NCI-H187 treated with DMSO at 0.1 percent for 48 hours (cell line): ENCODE measurements at places on chromosomes 11 and 22.

DNA sequence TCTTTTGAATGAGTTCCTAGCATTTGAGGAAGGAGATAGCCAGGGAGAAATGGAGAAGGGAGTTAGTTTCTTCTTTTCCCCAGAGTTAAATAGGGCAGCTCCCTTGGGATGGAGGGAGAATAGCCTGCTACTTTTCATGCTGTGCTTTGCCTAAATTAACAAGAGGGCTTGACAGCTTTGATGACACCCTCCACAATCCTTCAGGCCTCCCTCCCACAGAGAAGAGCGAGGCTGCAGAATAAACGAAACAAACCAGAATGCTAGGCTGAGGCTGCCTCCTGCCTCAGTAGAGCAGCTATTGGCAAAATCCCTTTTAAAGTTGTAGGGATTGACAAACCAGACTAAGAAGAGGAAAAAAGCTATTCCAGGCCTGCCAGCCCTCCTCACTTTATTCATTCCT lies 94.6 kb downstream of the C11orf58 start:
- DNase-seq, result no peak

DNA sequence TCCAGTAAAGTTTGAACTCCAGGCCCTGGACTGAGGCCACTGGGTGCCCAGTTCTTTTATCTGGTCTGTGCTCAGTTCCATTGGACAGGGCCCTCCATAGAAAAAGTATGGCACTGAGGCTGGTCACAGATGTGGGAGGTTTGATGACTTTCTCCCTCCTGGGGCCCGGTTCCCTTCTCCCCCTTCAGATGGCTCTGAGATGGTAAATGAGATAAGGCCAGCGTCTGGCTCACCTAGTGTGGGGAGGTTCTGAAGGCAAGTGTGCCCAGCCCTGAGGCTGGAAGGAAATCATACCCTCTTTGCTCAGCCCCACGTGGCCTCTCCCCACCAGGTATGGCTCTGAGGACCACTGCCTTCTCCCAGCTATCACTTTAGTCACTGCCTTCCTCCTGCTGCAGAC lies 1.5 kb upstream of the CLDN5 start:
- no peak for DNase-seq

GRCh38 chr11:116454020-116454645 lies 318.7 kb downstream of the BUD13 start:
- no peak for DNase-seq

GRCh38 chr11:12089473-12089872 lies 20.9 kb upstream of the MICAL2 start:
- DNase-seq, result no peak

GRCh38 chr22:40620464-40621046 lies 16.0 kb downstream of the MRTFA start:
- no peak for DNase-seq

- DNase-seq, result no peak
Observed at GRCh38 chr11:61069427-61069826, 32.9 kb upstream of the CD5 start.

GRCh38 chr11:36822829-36823228 lies 224.8 kb upstream of the RAG2 start:
- DNase-seq, result no peak

DNA sequence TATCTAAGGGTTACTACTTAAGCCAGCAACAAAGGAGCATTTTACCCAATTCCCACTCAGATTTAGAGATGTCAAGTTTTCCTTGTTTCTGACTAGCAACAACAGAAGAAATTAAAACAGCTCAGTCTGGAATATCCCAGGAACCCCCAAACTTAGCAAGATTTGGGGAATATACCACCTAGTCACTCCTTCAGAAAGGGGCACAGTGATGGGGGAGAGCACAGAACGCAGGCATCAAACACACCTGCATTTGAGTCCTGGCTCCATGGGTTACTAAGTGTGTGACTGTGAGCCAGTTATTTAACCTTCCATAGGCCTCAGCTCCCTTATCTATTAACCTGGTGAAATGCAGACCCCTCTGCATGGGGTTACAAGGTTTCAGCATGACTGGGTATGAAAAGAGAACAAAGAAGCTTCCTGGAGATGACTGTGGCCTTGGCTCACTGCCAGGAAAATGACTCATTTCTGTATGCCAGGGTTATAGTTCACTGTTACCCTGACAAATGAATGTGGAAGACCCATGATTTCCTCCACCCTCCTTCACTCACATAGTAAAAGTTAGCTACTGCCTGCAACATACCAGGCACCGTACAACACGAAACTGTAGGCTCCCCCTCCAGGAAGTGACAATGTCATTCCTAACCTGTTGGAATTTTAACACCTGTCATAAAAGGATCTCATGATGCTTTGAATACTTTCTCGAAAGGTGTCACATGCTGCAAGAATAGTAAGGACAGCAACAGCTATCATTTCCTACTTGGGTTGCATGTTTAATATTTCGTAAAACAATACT lies 79.6 kb downstream of the ME3 start:
- no peak for DNase-seq

DNA sequence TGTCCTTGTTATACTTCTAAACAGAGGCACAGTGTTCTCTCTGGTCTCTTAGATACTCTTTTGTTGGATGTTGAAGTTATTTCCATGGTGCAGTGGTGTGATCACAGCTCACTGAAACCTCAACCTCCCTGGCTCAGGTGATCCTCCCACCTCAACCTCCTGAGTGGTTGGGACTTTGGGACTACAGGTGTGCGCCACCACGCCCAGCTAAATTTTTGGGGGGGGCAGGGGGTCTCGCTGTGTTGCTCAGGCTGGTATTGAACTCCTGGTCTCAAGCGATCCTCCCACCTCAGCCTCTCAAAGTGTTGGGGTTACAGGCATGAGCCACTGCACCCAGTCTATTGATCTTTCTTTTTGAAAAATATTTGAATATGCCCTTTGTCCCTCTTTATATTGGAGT lies 14.9 kb downstream of the ZNF74 start:
- DNase-seq, result no peak

DNA sequence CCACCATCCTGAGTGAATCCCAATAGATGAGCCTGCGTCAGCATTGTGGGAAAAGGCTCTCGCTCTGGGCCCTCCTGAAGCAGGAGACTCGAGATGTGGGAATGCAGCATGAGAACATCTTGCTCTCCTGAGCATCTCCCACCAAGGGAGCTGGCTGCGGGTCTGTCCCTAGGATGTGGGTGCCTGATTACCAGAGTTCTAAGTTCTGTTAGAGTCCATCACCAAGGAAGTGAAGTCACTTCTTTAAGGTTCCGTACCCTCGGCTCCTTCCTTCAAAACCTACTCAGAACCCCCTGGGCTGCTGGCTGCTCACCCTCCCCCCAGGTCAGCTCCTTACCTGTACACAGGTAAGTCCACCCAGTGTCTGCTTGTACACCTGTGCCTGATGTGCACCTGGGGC lies 100.5 kb upstream of the IGLL5 start:
- DNase-seq, result no peak

DNA sequence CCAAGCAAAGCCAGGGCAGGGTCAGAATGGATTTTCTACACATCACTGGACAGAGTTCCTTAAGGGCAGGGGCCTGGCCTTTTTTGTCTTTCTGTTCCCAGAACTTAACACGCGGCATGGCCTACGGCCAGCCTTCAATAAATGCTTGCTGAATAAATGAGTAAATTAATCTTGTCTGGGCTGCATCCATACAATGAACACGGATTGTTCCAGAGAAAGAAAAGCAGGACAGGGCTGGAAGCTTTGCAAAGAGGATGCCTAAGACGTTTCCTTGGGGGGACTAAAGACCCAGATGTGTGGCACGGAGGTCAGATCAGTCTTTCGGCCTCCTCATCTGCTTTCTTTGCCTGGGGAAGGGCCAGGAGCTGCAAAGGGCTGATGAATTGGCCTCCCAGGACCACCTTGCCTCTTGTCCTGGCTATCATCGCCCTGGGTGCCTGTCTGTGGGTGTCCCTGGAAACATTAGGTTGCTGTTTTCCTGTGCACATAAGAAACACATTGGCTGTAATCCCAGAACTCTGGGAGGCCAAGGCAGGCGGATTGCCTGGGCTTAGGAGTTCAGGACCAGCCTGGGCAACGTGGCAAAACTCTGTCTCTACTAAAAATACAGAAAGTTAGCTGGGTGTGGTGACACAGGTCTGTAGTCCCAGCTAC lies 20.8 kb upstream of the RFPL3 start:
- no peak for DNase-seq

DNA sequence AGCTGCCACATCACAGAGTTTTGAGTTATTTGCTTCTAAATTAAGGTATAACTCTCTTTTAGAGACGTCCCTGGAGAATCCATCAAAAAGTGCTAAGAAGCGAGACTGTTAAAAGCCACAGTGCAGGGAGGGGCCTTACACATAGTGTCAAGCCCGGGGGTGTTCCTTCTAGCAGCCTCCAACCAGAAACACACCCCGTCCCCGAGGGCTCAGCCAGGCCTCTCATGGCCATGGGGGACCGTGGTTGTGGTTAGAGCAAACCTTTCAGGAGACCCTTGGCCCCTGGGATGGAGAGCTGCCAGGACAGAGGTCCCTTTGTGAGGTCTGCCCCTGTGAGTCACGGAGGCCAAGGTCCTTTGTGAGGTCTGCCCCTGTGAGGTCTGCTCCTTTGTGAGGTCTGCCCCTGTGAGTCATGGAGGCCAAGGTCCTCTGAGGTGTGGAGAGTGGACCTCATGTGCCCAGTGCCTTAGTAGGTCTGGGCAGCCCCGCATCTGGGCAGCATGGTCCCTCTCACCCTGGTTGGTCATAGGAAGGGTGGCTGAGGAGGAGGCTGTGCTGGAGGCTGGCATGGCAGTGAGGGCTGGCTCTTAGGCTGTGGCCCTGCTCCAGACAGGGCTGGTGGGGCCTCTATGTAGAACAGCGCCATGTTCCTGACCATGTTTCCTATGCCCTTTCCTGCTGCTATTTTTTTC lies 5.4 kb downstream of the GNAZ start:
- DNase-seq, result no peak
